ENCODE measurements at places on chromosomes 1 and 21. TPM values are rescaled to one million over a fixed set of nuclear protein-coding genes. Genes with fewer than 3 reads are reported as not detected.

Gene NDUFV3
- total RNA-seq, result 45.7 TPM

Gene KCND3
- total RNA-seq, result 0.43 TPM

Gene LCE1D
- total RNA-seq, result not detected

Gene SLC2A5
- 0.79 TPM for total RNA-seq

Gene CD5L
- not detected for total RNA-seq

All from astrocyte (in vitro differentiated cells and primary cell).